ENCODE measurements at places on chromosomes 7 and 10.

- no peak for DNase-seq
These were observed 244.2 kb upstream of the PLXDC2 start for GRCh38 chr10:19572056-19572455.

- DNase-seq: no peak
These were observed 345.0 kb downstream of the SEMA3D start for GRCh38 chr7:84841809-84842208.

DNA sequence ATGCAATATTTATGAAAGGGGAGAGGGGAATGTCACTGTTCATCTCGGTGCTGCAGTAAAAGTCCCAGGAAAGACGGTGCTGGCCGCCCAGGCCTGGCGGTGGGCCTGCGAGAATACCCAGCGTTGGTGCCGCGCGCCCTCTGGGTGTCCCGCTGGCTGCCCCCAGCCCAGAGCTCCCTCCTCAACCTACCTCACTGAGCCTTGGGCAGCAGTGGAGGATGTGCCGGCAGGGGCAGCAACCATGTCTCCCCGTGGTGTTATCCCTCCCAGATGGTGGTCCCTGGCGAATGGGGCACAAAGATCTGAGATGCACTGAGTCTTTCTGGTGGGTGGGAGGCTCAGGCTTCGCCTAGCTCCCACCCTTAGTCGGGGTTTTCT, 9.5 kb upstream of the TLX1 start:
- no peak for DNase-seq

DNA sequence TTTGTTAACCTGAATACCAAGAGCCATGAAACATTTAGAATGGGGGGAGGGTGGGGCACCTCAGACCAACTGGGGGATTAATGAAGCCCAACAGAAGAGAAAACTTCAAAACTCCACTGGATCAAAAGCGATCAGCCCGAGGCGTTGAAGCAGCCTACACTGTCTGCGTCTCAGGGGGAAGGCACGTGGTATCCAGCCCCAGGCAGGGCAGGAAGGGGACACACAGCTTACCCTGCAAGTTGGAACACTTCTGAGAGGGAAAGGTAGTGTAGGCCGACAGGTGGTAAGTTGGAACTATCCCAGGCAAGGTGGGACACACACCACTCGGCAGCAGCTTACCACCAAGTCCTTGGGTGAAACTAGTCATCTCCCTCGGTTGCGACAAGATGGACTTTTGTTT, 102.9 kb downstream of the TAX1BP1 start:
- DNase-seq: no peak

GRCh38 chr7:38520741-38521140, 110.4 kb downstream of the AMPH start:
- DNase-seq: no peak

DNA sequence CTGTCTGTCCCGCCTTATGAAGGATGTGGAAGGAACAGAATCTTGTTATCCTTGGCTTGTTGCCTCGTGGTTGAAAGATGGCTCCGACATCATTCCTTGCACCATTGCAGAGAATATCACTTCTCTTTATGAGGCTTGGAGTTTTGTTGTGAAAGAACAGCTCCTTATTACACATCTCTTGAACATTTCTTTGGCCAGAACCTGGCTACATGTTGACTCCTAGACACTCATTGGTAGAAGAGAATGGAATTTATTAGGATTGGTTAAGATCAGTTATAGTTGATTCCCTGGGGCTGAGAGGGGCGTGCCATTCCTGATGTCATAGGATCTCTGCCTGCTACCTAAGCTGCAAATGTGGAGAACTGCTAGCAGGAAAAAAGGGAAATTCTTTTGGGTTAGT, 180.5 kb upstream of the CTBP2 start:
- no peak for DNase-seq

DNA sequence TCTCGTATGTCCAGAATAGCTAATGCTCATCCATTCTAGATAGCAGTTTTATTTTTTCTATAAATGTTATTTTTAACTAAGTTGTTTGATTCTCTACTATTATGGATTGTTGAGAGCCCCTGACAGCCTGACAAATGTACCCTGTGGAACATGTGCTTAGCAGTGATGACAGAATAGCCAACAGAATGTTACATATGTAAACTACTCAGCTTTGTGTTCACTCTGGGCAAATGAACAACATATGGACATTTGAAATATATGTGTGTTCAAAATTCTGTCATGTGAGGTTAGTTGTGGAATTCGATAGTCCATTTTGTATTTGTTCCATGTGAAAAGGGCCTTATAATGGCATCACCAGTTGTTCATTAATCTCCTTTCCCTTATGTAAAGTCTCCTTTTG, 199.7 kb downstream of the EXOC4 start:
- no peak for DNase-seq

- no peak for DNase-seq
These were observed 13.2 kb downstream of the UBTD1 start for GRCh38 chr10:97511711-97512440.

- no peak for DNase-seq
These were observed 1360.6 kb upstream of the LRRTM3 start for GRCh38 chr10:65565246-65565645.

GRCh38 chr7:139627831-139628230, 104.3 kb downstream of the CLEC2L start:
- no peak for DNase-seq

DNA sequence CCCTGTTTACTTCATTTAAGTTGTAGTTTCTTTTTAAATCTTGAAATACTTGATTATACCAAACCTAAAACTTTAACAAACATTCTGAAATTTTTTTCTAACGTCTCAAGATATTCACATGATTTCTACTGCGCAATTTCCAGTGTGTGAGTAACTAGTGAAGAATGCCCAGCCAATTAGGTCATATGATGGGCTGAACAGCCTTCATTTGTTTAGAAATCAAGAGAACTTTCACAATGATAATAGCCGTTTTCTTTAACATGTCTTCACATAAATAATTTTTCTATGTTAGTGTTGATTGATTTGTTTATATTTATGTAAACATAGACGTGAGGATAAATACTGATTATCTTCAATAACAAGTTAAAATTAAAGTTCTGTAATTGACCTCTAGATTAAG, 21.8 kb downstream of the STAM start:
- DNase-seq: peak; percentile 59

- no peak for DNase-seq
These were observed 26.7 kb downstream of the SHH start for GRCh38 chr7:155785536-155785935.

DNA sequence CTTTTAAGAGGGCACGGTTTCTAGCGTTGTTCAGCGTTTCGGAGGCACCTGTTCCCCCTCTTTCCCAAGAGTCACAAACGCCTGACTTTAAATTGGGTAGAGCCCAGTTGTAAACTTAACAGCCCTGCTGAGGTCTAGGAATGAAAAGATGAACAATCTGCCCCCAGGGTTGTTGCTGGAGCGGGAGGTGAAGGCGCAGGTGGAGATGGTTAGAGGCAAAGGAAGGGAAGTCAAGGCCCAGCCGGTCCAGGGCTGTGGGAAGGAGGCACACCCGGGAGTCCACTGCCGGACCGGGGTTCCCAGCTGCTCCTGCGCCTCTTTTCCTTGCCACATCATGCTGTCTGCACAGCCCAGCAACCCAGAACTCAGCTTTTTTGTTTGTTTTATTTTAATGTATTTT, 770 bp downstream of the PRXL2A start:
- DNase-seq: no peak

DNA sequence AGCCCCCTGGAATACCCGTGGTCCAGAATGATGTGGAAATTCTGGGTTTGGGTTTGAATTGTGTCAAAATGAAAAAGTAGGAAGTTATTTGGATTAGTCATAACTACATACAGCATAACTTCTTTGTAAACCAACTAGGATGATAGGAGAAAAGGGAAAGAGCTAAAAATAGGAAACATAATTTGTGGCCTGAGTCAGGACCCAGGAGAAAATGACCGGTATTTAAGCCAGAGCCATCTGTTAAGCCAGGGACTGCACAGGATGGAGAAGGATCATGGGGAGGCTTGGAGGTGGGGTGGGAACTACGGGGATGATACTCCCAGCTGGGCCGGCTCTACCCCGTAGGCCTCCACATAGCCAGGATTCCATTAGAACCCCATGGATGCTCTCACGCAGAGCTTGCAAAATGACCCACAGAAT, 98.6 kb downstream of the MYOF start:
- peak; percentile 67 for DNase-seq

DNA sequence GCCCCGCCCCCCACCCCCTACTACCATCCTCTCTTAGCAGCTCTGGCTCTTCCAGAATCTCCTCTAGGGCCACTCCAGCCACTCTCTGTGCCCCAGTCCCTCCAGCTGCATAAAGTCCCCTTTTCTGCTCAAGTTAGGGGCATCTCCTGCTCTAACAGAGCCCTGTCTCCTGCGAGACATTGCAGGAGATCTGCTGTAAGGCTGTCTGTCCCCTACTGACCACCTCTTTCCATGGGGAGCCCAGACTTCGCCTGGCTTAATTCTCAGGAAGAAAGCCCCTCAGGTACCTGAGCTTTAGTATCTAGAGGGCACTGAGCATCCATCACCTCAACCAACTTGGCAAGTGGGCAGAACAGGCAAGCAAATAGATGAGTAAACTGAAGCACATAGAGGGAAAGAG, 200.7 kb upstream of the ZMIZ1 start:
- no peak for DNase-seq

DNA sequence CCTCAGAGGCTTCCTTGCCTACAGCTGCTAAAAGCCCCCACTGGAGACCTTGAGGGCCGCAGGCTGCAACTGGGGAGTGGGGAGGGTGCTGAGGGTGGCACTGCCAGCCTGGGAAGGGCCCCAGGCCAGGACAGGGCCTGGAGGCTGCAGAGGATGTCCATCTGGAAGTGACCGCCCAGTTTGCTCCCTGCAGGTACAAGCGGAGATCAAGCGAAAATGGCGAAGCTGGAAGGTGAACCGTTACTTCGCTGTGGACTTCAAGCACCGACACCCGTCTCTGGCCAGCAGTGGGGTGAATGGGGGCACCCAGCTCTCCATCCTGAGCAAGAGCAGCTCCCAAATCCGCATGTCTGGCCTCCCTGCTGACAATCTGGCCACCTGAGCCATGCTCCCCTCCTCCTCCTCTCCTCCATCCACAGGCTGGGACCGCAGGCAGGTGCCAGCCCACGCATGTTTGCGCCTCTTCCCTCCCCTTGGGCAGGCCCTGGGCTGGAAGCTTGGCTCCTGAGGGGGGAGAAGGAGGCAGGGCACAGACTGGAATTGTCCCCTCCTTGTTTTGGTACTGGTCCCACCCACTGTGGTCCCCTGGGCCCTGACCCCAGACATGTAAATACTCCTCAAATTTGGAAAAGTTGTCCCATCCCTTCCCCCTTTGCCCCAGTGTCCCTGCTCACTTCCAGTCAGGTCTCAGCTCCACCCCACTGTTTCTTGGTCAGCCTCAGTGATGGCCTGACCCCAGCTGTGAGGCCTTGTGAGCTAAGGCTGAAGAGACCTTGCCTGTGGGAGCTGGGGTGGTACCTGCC, 54.4 kb downstream of the ADCYAP1R1 start:
- no peak for DNase-seq

Data from RWPE1 (cell line).